ENCODE measurements at places on chromosomes 1 and 21. TPM values are rescaled to one million over a fixed set of nuclear protein-coding genes. Genes with fewer than 3 reads are reported as not detected.
A peak's percentile ranks its signal among the peaks of the same experiment; 100 is the strongest.

DNA sequence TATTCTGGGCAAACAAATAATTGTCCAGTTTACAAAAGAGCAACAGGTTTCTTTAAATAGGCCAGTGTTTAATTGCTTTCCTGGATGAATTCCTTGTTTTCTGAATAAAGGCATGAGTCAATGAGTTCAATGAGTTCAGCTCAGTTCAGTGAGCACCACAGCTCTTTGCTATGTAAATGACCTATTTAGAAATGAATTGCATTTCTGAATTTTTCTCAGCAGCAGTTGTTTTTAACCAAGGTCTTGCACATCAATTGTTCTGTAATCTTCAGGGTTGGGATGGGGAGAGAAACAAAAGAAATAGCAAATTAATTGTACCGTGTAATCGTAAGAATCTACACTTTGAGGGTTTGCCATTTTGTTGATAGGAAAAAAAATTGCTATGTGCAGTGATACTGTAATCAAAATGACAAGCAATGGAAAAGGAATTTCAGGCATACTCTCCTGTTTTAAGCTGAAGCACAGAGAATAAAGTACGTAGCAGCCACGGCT lies 45.7 kb downstream of the MIS18A start:
- DNase-seq: no peak

The C1orf167 gene
- not detected for total RNA-seq

The C2CD4D gene
- total RNA-seq: 0.16 TPM

DNA sequence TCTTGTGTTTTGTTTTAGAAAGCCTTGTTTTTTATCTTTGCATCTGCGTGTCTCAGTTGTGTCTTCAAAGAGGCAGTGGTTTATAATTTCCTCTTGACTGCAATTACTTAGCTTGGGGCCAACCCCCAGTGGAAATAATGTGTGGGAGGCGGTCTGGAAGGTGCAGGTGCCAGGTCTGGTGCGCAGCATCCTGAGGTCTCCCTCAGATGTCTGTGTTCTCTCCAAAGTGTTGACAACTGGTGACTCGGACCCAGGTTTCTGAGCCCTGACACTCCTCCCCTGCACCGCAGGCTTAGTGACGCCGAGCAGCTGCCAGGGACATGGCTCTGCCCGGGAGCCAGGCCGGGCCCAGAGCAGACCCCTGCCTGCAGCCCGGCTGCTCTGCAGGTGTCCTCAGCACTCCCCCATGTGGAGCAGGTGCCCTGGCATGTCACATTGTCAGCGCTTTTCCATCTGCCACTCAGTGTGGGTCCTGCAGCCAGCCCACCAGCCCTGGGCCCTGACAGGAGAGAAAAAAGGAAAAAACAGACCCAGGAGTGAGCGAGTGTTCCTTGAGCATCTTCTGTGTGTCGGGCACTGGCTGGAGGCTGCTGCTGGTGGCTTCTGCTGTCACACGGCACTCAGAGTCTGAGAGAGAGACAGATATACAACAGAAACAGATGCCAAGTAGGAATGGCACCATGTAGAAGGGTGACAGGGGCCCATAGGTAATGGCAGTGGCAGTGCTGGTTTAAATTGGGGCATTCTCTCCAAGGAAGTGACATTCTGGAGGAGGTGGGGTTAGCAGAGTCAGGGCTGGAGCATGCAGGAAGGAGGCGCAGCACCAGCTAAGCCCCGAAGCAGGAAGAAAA lies 24.8 kb upstream of the SELENON start:
- DNase-seq: no peak

- no peak for DNase-seq
These were observed 26.5 kb downstream of the CD247 start for GRCh38 chr1:167491586-167492461.

GRCh38 chr1:31862071-31862470 lies 46.2 kb upstream of the SPOCD1 start:
- no peak for DNase-seq

The SPRR1B gene
- total RNA-seq: not detected

The FCN3 gene
- not detected for total RNA-seq

DNA sequence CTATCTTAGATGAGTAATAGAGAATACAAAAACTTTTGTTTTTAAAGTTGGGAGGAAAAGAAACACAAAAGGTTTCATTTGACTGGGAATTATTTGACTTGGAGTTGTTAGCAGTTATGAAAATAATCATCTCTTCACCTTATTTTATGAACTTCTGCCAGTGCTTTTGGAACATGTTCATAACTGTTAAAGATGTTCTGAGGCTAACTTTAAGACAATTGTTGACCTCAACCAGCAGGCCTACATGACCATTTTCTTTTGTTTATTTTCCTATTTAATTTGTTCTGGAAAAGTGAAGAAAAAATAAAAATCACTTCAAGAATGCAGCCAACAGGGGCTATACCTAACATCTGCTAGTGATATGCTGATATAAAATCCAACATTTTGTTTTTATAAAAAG lies 37.4 kb downstream of the JAM2 start:
- DNase-seq: no peak

GRCh38 chr1:10283318-10283984 lies 73.1 kb downstream of the KIF1B start:
- no peak for DNase-seq

- DNase-seq: no peak
These were observed 71.1 kb upstream of the ZNF281 start for GRCh38 chr1:200480964-200481363.

The PPIAL4G gene
- total RNA-seq: 0.31 TPM

DNA sequence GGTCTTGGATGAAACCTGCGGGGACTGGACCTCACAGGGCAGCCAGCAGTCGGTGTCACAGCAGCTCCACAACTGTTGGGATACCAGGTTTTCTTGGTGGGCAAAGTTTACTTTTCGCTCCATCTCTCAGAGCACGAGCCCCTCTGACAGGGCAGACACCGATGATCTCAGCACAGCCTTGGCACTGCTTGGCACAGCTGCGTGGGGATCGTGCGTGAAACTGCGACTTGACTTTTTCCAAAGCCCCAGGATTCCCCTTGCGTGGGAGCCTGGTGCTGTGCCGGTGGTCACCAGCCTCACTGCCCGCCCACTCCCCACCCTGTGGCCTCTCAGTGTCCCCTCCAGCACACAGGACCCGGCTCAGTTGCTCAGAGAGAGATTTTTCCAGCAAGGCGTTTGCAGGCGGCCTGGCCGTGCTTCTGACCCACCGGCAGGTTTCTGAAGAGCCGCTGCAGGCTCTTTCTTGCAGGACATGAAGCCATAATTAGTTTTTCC lies 57.3 kb downstream of the SIK1 start:
- no peak for DNase-seq

DNA sequence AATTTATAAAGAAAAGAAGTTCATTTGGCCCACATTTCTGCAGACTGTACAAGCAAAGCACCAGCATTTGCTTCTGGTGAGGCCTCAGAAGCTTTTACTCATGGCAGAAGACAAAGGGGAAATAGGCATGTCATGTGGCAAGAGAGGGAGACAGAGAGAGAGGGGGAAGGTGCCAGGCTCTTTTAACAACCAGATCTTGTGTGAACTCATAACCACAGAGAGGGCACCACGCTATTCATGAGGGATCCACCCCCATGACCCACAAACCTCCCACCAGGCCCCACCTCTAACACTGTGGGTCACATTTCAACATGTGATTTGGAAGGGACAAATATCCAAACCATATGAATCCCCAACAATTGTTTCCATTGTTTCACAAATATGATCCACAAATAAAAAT lies 467.9 kb downstream of the SIPA1L2 start:
- no peak for DNase-seq

The EDEM3 gene
- 82.8 TPM for total RNA-seq

DNA sequence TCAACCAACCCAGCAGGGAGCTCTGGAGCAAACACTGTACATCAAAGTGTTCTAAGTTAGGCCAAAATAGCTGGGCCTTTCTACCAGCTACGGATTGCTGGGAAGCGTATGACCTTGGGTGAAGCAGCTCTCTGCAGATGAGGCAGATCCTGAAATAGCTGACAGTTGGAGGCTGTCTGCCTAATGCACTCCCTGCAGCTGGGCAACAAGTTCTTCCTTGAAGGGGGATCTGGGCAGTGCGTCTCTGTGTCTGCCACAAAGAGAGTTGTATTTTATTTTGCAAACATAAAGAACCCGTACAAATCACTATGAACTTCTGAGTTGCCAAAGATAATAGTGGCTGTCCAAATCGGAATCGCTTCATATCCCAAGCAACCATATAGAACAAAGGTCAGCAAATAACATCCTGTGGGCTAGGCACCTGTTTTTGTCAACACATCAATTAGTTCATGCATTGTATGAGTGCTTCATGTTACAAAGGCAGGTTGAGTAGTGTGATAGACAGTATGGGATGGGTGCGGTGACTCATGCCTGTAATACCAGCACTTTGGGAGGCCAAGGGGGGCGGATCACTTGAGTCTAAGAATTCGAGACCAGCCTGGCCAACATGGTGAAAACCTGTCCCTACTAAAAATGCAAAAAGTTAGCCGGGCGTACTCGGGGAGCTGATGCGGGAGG lies 29.1 kb upstream of the KLF17 start:
- no peak for DNase-seq

GRCh38 chr21:43854773-43855633 lies 10.0 kb upstream of the AGPAT3 start:
- DNase-seq: no peak

The COL24A1 gene
- 0.78 TPM for total RNA-seq

DNA sequence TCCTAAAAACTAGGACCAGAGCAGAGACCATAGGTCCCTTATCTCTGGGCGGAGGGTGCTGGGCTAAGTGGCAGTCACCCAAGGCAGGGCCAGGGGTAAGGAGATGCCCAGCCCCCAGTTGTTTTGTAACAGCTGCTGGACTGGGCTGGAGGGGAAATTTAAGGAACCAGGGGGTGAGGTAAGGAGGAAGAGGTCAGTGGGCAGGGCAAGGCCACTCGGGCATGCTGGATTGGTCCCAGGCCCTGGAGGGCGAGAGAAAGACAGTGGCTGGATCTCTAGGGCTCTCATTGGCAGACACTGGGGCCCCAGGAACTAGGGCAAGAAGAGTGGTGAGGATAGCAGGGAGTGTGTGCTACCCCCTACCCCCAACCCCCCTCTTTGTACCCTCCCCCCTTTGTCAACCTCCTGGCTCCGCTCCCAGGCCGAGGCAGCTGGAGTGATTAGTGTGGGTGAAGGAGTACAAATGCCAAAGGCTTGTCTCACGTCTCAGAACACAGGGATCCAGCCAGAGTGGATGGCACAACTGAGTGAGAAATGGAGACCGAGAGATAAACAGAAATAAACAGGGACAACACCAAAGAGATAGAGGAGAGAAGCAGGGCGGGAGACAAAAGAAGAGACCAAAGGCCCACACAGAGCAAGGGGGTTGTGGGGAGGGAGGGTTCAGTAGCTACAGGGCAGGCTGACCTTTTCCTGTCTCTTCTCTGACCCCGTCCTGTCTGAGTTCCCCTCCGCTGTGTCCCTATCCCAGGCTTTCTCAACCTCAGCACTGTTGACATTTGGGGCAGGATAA lies 20.5 kb upstream of the THRAP3 start:
- DNase-seq: peak; percentile 30

DNA sequence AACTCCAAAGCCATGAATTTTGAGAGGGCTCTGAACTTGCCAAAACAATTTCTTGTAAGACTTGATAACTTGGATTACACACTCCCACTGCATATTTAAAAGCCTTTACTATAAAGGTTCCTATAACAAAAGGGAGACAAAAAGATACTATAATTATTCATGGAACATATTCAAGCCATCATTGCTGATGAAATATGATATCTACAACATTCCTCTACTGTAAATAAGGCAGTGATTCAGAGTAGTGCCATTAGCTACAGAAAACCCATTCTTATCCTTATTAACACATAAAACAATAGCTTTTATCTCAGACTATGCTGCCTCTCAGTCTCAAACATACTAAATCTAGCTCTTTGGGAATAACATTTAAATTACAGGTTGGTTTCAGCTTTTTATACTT lies 675.5 kb upstream of the CXADR start:
- DNase-seq: no peak

GRCh38 chr1:150535511-150536287 lies 13.5 kb upstream of the ADAMTSL4 start:
- DNase-seq: no peak

DNA sequence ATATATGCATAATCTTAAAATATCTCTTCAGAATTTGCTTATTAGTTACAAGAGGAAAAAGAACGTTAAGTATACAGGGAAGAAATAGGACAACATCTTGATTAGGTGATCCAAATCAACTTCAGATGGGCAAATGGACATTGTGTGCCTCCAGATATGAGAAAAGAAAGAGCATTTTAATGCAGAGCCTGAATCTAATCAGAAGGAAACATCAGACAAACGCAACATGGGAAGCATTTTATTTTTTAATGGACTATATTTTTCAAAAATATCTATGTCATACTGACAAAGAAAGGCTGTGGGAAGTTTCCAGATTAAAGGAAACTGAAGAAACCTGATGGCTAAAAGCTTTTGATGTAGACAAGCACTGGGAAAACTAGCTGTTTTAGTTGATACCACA lies 51.3 kb upstream of the HOOK1 start:
- DNase-seq: no peak

DNA sequence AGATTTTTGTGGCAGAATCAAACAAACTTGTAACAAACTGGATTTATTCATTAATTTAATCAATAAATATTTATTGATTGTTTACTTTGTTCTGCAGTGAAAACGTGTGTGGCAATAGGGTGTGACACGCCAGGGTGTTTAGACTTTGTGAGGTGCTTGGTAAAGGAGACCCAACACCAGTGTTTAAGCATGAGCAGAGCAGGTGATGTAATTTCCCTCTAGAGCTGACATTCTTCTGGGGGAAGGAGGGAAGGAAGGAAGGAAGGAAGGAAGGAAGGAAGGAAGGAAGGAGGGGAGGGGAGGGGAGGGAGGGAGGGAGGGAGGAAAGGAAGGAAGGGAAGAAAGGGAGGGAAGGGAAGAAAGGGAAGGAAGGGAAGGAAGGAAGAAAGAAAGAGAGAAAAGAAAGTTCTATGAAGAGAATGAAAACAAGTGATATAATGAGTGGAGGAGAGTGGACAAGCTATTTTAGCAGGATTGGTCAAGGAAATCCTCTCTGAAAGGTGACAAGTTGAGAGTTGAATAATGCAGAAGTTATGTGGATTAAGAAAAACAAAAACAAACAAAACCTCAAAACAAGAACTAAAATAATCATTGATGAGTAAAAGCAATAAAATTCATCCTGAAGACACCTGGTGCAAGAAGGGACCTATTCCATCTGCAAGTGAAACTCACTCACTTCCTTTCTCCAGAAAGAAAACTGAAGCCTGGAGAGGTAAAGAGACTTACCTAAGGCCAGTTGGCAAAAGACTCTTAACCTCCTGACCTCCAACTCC lies 60.8 kb downstream of the TSEN15 start:
- DNase-seq: no peak

DNA sequence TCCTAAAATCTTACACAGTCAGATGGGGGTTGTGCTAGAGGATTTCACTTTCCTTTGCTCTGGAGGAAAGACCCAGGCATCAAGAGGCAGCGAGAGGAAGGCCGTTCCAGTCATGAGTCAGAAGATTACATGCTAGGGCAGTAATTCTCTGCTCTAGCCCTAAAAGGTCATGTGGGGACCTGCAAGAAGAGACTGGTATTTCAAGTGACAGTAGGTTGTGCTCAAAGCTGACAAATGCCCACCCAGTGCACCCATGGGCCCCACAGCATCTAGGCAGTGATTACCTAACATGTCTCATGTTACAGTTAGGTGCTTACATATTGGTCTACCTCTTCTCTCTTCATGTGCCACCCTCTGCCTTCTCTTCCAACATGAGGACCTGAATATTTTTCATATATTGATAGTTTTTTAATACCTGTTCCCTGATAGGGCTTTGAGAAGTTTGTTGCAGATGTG lies 99.7 kb upstream of the BEND5 start:
- no peak for DNase-seq

All from occipital lobe (tissue), 3 donors.